Stimulated activated CD8-positive, alpha-beta memory T cell treated with anti-CD3 and anti-CD28 coated beads, Interleukin-15, amount 100 ng/mL, for 48 hours (primary cell): ENCODE measurements at places on chromosomes 12 and 14.
A peak's percentile ranks its signal among the peaks of the same experiment; 100 is the strongest.

DNA sequence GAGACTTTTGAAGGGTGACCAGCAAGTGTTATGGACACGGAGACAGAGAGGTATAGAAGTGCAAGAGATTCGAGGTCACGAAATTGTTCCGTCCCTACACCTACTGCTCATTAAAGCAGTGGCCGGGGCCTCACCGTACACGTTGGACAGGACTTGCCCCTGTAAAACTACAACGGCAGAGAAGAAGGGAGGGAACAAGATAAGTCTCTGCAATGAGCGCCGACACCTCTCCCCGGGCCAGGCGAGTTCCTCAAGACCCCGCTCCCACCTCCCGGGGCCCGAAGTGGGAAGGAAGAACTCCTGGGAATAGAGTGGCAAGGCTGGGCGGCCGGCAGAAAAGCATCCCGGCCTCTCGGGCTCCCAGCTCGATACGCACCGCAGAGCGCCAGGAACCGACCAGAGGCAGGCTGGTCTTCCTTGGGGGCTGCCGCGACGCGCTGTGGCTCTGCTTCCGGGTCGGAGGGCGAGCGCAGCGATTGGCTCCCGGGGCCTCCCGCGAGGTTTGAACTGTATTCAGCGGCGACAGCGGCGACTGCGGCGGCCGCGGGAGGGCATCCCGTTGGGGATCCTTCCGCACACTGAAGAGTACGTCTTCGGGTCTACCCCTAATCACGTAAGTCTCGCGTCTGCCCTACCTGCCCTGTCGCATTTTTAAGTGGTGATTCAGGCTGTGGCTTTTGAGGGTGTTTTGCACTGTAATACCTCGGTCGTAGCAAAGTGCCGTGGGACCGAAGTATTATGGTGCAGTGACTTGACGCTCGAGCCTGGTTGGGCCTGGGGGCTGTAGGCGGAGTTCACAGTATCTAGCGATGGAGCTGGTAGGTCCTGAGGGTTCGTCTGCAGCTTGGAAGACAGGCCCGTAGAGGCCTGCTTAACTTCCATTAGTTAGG lies at the start of the genes NUP37 and PARPBP:
Gene NUP37, minus strand, starts transcription at position 441 of the 890 bp plus-strand sequence. CDS start 1,596 bp downstream, outside the sequence.
Gene PARPBP, plus strand, starts transcription at position 510 of the 890 bp plus-strand sequence. CDS start 3,706 bp downstream, outside the sequence.
- peak; percentile 84 for DNase-seq

DNA sequence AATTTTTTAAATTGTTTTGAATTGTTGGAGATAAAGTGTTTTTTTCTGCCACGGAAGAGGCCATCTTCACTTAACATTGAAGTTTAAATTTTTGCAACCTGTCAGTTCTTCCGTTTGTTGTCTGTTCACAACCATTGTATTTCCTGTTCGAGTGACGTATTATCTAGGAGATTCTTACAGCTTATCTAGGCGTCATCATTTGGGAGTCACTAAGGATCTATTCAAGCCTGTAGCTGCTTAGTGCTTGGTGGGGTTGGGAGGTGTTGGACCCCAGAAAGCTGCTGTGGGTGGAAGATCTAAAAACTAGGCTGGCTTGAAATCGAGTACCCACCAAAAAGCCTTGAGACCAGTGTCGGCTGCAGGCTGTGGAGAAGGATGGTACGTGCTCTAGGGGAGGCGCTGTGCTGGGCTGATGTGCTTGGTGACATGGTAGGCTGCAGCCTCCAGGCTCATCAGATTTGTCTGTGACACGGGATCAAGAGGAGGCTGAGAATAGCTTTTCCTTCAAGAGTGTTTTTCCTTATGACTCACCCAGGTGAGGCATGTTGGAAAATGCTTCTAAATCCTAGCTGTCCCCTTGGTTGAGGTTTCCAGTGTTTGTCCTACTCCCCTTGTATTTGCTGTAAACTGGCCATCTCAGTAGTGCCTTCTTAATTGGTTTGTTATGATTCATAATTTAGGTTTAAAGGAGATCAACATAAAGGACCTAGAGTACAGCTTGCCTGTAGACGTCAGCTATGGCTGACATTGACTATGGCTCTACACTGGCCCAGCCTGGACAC lies 57.8 kb downstream of the ATG14 start:
- no peak for DNase-seq

DNA sequence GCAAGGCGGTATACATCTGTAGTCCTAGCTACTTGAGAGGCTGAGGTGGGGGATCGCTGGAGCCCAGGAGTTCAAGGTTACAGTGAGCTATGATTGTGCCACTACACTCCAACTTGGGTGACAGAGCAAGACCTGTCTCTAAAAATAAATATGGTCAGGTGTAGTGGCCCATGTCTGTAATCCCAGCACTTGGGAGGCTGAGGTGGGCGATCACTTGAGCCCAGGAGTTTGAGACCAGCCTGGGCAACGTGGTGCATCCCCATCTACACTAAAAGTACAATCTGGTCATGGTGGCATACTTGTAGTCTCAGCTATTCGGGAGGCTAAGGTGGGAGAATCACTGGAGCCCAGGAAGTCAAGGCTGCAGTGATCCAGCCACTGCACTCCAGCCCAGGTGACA lies 40.6 kb downstream of the HECTD1 start:
- DNase-seq = no peak

- DNase-seq = no peak
Observed at GRCh38 chr12:54824402-54824801, 29.9 kb upstream of the MUCL1 start.

DNA sequence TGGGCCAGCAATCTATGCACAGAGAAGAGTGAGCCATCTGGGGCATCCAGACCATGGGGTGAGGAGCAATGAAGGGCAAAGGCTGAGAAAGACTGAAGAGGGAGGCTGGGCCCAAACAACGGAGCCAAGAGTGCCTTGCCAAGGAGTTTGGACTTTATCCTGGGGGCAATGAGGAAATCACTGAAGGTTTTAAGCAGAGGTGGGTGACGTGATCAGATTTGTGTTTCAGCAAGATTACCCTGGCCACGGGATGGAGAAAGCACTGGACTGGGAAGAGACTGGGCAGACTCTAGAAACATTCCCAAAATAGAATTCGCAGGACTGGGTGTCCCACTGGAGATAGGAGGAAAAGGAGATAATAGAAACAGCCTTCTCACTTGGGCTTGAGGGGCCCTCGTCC lies 65.3 kb downstream of the DPF3 start:
- no peak for DNase-seq

DNA sequence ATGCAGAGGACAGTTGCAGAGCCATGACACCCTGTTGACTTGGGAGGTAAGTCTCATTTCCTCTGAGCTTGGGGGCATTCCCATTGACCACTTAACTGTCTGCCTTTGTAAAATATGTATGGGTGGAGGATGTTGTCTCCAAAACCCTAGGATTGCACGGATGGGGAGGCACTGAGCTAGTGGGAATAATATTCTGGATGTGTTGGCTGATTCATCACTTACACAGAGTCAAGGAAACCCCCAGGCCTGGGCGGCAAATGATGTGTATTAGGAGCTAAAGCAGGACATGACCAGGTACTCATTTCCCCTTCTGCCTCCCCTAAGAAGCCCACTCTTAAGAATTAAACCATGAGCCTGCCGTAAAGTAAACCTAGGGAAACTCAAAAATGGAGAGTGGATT lies 319.4 kb downstream of the VRK1 start:
- no peak for DNase-seq

- DNase-seq = no peak
Observed at GRCh38 chr14:81219759-81220579, 790 bp downstream of the GTF2A1 start.

GRCh38 chr12:104319918-104320626 lies 16.5 kb downstream of the EID3 start:
- DNase-seq = no peak

DNA sequence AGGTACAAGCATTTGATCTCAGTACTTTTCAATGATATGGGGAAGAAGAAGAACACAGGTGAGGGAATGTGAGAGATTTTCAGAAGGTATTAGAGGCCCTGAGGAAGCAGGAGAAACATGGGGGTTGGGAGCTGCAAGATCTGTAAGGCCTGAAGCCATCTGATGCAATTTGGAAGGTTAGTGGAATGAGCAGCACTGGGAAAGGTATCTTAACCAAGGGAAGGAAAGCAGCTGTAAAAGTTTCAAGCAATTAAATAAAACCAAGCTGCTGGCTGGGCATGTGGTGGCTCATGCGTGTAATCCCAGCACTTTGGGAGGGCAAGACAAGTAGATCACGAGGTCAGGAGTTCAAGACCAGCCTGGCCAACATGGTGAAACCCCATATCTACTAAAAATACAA lies 104.4 kb upstream of the PARP11 start:
- DNase-seq = no peak

- no peak for DNase-seq
Observed at GRCh38 chr14:36582011-36582873, at the start of gene NKX2-8. Gene NKX2-8 (minus strand): TSS chr14:36582614. CDS start chr14:36582389, 225 bp downstream.

- DNase-seq = no peak
Observed at GRCh38 chr12:94922561-94922960, 80.9 kb downstream of the NDUFA12 start.

DNA sequence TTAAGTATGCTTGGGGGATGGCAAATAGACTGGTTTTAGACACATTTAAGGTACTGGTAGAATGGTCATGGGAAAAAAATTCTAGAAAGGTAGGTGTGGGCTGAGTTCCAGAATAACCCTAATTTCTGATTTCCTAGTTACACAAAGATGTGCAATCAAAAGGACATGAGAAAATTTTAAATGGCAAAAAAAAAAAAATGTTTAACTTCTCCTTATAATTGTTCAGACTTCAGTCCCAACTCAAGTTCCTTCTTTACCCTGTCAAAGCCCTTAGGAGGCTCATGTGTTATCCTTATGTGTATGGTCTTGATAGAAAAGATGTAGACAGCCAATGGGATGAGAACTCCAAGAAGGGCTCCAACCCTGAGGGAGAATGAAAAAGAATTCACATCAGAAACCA lies 153.3 kb upstream of the PLEKHG7 start:
- DNase-seq = no peak

DNA sequence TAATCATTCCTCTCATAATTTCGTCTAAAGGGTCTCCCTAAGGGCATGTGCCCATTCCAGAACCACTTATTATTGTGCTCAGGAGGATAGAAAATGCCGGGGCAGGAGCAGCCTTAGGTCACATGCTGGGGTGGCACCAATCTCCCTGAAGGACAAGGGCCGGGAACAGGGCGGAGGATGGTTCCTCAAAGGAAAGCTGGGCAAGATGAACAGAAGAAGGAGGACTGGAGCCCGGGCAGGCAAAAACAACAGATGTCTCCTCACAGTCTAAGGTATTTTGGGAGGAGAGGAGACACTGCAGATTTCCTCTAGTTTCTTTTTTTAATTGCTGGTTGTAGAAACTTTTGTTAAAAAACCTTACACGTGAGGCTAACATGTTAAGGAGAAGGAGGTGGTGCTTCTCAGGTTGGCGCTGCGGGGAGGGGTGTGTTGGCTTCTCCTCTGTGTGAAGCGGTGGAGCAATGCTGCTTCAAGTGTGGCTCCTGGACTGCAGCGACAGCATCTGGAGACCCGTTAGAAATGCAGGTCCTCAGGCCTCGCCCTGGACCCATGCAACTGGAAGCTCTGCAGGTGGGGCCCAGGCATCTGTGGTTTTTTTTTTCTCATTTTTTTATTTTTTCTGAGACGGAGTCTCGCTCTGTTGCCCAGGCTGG lies 164.8 kb downstream of the AACS start:
- DNase-seq = no peak

GRCh38 chr14:94028450-94028826 lies 2.3 kb downstream of the OTUB2 start:
- peak; percentile 32 for DNase-seq
